ENCODE measurements at places on chromosomes 3 and 15.

- DNase-seq = peak; percentile 14
Observed at GRCh38 chr3:59772416-59773408, 722.9 kb upstream of the CFAP20DC start.

GRCh38 chr3:184135911-184136260 is 728 bp downstream of the EIF2B5 start:
- DNase-seq = no peak

DNA sequence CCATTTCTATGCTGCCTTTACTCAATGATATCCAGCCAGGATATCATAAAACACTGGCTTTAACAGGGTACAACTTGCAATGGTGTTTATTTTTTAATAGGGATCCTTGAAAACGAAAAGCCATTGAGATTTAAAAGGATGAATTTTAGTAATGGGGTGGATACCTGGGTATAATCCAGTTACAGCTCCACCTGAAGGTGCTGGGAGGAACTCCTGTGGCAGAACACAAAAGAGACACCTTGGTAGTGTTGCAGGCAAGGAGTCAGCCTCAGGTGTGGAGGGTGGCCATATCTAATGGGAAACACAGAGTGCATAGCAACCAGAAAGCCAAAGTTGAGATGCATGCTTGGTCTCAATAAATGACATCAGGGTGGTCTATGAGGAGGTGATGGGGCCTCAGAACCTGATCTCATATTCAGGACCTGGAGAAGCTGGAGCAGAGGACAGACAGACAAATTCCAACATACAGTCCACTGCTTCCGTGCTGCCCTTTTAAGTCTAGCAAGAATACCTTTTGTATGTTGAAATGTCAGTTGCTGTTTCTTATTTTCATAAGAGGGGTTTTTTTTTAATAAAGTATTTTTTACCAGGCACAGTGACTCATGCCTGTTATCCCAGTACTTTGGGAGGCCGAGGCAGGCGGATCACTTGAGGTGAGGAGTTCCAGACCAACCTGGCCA is 12.0 kb upstream of the PAQR9 start:
- no peak for DNase-seq

- DNase-seq = no peak
Observed at GRCh38 chr3:27900316-27900715, 178.2 kb upstream of the EOMES start.

DNA sequence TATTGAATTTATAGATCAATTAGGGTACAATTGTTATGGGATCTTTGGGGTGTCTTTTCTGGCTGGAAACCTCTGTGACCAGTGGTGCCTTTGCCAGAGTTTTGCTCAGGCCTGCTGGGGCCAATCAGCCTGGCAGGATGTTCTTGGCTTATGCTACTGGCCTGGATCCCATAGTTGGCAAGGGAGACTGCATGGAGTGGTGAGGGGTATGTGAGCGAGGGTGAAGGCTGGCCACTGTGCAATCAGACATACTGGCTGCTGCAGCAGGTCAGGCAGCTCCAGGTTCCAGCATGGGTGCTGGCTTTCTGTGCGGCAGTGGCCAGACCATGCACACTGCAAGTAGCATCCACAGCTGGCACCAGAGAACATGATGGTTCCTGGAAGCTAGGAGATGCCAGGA is 1053.2 kb upstream of the GBE1 start:
- no peak for DNase-seq

GRCh38 chr15:91348752-91349500 is 248.9 kb downstream of the SV2B start:
- no peak for DNase-seq

DNA sequence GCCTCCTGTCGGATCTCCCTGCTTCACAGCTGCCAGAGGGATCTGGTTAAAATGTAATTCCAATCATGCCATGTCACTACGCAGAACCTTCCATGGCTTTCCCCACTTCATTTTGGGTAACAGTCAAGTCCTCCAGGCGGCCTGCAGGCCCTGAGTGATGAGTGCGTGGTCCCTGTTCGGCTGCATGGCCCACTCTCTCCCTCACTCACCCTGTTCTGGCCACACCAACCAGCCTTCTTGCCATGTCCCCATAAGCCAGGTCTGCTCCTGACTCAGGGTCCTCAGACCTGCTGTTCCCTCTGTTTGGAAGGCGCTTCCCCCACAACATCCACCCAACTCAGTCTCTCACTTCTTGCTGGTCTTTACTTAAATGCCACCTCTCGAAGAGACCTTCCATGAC is 41.6 kb upstream of the LINGO1 start:
- DNase-seq = no peak

- DNase-seq = no peak
Observed at GRCh38 chr3:13064964-13065363, 8.3 kb downstream of the IQSEC1 start.

- no peak for DNase-seq
Observed at GRCh38 chr15:60582370-60583036, 103.6 kb upstream of the ICE2 start.

DNA sequence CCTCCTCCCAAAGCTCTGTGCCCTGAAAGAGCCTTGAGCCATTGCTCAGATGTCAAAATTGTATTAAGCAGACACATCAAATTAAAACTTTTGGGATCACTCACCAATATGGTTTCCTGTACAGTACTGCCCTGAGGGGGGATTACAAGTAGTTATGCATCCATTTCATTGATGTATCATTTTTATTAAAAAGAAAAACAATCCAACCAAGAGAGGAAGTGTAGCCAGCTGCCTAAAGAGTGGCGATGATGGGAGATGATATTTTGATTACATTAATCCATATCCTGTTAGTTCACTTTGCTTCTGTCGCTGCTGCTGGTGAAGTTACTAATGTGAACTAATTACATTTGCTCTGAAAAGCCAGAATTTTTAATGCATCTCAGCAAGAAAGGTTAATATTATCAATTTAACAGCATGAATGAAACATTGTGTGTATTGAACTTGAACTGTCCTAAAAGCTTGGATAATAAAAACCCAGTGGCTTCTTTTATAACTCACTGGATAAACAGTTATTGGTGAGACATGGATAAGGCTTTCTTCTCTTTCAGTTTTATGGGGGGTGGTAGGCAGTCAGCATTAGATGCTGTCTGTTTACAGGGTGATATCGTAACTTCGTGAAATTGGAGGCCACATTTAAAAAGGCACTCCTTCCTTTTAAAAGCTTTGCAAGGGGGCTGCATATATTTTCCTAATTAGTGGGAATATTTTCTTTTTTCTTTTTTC is 87.7 kb downstream of the IGF1R start:
- no peak for DNase-seq

DNA sequence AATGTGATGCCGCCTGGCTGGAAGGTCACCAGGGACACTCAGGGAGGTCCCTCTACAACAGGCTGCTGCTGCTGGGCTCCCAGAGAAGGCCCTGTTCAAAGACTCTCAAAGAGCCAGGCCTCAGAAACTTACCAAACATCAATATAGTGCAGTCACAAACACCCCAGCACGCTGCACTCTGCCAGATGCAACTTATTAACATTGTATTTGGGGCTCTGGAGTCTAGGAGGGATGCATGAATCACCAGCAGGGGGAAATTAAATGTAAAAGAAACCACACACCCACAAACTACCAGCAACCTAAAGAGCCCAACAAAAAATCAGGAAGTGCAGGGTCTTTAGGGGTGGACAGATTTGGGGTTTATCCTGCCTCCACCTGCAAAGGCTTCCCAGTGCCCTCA is 74.6 kb upstream of the SPATA12 start:
- DNase-seq = no peak

DNA sequence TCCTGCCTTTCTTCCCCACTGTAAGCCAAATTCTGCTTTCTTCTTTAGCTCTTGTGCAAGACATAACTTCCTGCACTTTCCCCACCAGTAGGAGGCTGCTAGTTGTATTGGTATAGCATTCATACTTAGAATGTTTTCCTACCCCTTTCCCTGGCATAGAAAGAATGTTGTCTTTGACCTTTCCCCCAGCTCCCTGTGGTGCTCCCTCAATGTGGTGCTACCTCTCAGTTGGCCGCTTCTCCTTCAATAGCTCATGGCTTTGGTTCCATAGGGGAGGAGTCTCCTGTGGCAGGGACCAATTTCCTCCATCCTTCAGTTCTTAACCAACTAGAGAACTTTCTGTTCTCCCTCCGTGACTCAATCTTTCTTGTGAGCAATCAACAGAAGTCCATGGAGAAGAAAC is 67.5 kb upstream of the AKAP13 start:
- DNase-seq = no peak

- no peak for DNase-seq
Observed at GRCh38 chr15:41024131-41024530, 70.9 kb downstream of the CHAC1 start.

- no peak for DNase-seq
Observed at GRCh38 chr3:126713199-126713598, 9.2 kb downstream of the CHCHD6 start.

DNA sequence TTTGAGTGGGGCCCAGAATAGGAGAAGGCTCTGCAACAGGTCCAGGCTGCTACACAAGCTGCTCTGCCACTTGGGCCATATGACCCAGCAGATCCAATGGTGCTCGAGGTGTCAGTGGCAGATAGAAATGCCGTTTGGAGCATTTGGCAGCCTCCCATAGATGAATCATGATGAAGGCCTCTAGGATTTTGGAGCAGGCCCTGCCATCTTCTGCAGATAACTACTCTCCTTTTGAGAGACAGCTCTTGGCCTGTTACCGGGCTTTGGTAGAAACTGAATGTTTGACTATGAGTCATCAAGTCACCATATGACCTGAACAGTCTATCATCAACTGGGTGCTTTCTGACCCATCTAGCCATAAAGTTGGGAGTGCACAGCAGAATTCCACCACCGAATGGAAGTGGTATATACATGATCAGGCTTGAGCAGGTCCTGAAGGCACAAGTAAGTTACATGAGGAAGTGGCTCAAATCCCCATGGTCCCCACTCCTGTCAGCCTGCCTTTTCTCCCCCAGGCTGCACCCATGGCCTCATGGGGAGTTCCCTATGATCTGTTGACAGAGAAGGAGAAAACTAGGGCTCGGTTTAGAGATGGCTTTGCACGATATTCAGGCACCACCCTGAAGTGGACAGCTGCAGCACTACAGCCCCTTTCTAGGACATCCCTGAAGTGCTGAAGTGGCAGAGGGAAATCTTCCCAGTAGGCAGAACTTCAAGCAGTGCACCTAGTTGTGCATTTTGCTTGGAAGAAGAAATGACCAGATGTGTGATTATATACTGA is 971.4 kb downstream of the MCTP2 start:
- no peak for DNase-seq

DNA sequence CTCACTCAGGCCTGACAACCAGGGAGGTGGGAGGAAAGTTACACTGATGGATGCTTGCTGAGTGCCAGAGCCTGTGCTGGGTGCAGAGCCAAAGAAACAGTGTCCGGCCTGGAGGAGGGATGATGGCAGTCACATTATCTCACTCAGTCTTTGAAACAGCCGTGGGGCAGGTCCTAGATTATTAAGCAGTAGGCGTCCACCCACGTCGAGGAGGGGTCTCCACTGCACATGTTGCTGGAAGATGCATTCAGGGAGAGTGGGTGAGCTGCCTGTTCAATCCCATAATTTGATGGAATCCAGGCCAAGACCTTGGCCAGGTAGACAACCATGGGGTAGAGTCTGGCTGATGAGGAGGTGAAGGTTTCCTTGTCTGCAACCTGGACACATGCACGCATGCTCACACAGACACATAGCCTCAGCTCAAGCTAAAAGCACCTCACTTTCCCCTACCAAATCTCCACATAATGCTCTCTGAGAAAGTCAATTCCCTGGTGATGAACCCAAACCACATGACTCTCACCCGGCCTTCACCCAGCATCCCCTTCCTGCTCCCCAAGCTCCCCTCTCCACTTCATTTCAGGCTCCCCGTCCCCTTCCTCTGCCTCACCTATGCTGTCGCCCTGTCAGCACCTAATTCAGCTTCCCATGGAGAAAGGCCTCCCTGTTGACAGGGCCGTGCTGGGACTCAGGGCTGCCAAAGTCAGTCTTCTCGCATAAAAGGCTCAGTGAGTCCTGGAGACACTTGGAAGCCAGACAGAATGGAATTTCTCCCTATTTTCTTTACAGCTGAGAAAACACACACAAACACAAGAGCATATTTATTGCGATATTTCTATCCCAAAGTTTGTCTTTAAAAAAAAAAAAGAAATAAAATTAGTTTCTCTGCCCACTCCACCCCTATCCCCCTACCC is 29.8 kb downstream of the ACAN start:
- no peak for DNase-seq

GRCh38 chr3:194739498-194740284 is 54.0 kb downstream of the FAM43A start:
- DNase-seq = no peak

GRCh38 chr3:126134219-126134975 is 46.0 kb downstream of the ALDH1L1 start:
- peak; percentile 33 for DNase-seq

- DNase-seq = no peak
Observed at GRCh38 chr15:33310481-33311311, at the start of gene RYR3. Gene RYR3 (plus strand): TSS chr15:33310967. CDS start chr15:33311046, 79 bp downstream.

GRCh38 chr3:34157491-34157890 is 359.1 kb downstream of the PDCD6IP start:
- no peak for DNase-seq

DNA sequence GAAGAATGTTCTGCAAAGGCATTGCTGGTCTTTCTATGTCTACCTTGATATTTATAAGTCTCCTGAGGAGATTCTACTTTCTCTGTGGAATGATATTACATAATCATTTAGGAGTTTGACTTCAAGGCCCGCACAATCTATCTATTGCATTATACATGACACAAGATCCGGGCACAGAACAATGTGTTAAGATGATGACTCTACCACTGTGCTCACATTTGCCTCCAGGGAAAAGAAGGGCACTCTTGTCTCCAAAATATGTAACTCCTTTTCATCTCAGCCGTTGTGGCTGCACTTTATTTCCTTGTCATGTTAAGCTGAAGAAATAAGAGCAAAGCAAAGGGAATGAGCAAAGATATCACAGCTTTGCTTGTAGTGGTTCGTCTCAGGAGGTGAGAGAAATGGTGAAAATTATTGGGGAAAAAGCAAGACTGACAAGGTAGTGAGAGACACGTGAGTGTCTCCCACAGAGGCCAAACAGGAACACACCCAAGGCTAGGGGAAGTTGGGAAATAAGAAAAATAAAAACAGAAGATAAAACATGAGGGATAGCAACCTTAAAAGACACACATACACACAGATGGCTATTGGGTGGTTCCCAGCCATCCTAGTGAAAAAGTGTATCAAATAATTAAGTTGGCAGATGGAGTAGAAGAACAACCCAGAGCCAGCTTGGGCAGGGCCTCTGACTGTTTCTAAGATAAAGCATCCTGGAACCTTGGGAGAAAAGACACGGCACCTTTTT is 184.3 kb downstream of the P3H2 start:
- no peak for DNase-seq

DNA sequence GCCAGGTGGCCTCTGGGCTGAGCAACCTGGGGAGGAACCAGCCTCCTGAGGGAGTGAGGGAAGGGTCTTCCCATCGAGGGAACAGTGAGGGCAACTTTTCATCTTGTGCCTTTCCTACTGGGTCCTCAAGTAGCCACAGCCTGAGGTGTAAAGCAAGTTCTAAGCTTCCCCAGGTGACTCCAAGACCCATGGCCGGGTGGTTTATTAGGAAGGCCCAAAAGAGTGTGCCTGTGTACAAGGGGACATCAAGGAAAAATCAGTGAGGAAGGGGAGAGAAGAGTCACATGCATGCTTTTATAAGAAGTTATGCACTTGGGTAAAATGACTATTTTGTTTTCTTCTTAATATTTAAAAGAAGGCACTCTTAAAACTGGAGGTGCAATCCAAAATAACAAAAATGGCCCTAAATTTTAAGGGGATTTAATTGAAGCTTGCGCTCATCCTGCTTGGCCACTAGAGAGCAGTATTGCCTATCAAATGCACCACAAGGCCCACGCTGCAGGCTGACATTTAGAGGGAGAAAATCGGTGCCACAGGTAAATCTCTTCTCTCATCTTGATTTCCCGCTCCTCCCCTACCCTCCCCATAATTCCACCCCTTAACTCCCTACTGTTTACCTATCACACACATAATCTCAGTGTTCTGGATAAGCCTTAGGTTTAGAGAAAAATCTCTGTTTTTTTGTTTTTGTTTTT is 6.7 kb downstream of the NANOGP8 start:
- DNase-seq = peak; percentile 10

Data from activated CD4-positive, alpha-beta T cell treated with anti-CD3 and anti-CD28 coated beads for 24 hours (primary cell).